ENCODE measurements at places on chromosomes 2 and 18.

DNA sequence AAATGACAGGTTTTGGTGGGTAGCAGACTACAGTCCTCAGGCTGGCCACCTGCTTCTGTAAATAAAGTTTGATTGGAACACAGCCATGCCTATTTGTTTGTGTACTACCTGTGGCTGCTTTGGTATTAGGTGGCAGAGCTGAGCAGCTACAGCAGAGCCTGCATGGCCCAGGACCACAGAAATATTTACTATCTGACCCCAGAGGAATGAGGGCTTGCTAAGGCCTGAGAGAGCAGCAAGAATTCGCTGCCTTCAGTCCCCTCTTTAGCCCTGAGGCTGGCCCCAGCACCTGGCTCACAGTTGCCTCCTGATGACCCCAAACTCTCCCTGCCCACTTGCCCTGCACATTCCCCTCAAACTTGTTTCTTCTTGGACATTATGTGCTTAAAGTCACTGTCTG lies 32.5 kb downstream of the POLR1A start:
- DNase-seq, result no peak

DNA sequence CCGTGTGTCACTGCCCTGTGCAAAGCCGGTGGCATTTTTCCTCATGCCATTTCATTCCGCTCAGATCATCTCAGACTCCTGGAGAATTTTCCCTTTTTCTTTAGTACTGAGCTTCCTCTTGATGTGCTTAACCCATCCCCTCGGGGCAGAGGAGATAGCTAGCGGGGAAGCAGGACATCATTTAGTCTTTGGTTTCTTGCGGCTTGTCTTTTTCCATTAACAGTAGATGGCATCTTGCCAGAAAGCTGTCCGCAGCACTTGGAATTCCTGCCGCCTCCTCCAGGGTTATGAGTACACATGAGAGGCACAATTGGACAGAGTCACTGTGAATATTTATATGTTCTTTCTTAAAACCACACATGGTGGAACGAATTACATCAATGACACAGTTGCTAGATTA lies 226.6 kb downstream of the ALPK2 start:
- no peak for DNase-seq

GRCh38 chr2:221104361-221104811 lies 467.7 kb downstream of the EPHA4 start:
- DNase-seq, result no peak

DNA sequence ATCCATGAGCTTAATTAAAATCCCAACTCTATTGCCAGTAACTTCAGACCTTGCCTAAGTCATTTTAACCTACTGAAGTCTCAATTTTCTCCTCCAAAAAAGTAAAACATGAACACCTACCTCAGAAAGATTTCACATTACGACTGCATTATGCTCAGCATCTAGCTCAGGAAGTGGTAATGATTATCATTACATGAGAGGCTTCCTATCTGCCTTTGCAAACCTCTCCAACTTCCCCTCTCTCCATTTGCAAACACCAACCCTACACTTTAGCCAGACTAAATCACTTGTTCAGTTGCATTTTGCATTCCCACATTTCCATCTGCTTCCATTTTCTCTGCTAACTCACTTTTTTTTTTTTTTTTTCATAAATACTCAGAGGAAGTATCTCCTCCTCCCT lies 6.8 kb downstream of the SLC38A11 start:
- no peak for DNase-seq

DNA sequence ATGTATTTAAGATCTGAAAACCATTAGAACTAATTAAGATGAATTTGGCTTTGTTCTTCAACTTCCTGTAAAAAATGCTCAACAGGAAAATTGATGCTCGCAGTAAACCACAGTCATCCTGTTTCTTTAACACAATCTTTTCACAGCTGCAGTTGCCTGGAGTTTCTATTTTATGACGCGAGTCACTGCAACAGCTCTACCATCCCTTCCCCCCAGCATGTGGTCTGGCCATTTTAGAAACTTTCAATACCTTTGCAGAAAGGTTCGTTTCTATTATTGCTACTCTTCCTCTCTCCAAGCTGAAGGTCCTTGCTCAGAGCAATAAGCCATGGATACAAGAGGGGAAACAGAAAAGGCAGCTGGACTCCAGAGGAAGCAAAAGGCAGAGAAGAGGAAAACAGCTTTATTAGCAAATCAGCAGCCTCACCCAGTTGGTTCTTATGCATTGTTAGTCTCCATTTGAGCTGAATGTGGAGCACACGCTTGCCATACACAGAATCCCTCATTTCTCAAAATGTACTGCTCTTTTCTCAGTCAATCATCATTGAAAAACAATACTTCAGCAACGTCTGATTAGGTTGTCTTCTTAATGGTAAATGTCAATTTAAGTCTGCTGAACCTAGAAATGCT lies 3.9 kb downstream of the WIPF1 start:
- DNase-seq, result peak; percentile 48

DNA sequence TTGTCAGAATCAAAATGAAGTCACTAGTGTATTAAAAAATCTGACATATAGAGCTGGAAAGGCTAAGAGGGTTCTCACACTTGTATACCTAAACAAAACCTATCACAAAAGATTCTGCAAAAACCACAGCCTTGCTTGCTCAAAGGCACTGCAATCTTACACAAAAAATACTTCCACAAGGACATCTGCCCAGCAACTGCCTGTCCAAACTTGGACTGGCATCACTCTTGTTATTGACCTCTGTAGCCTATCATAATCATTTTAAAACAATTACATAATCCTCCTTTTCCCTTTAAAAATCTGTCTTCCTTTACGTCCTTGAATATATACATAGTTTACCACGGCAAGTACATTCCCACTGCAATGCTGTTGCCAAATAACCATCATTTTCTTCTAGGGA lies 19.9 kb downstream of the CHMP3 start:
- no peak for DNase-seq

- no peak for DNase-seq
These were observed 226.0 kb upstream of the ITGA4 start for GRCh38 chr2:181231151-181231550.

GRCh38 chr2:190807886-190808285 lies 72.7 kb upstream of the GLS start:
- no peak for DNase-seq

- DNase-seq, result no peak
These were observed 972 bp downstream of the RSAD2 start for GRCh38 chr2:6878549-6878948.

DNA sequence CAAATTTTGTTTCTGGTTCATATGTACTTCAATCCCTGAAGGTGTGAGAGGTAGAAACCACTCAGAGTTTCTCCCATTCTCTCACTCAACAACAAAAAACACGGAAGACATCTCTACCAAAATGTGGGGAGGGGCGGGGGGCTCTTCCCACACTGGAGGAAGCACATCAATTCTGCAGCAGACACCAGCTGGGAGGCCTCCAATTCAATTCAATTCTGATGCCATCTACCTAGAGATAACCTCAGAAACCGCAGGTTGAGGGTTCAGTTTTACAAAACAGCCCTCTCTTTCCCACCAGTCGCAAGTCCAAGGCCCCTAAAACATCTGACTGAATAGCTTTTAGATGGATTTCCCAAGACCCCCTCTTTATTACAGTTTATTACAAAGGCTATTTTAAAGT lies 7.0 kb upstream of the MCFD2 start:
- DNase-seq, result no peak

DNA sequence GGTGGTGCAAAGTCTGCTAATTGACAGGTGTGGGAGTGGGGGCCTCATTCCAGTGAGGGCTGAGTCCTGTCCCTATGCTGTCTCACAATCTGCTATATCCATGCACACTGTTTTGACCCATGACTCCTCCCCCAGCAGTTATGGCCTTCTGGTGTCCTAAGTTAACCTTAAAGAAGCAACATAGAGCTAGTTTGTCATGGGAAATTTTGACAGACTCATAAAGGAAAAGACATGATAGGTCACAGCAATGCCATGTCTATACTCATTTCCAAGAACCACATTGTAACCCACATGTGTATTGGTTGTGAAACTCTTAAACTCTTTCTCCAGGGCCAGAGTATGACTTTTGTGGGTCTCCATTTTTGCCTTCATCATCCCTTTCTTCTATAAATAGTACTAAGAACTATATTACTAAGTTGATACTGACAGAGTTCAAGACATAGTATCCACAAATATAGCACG lies 78.2 kb upstream of the SLC1A4 start:
- no peak for DNase-seq

DNA sequence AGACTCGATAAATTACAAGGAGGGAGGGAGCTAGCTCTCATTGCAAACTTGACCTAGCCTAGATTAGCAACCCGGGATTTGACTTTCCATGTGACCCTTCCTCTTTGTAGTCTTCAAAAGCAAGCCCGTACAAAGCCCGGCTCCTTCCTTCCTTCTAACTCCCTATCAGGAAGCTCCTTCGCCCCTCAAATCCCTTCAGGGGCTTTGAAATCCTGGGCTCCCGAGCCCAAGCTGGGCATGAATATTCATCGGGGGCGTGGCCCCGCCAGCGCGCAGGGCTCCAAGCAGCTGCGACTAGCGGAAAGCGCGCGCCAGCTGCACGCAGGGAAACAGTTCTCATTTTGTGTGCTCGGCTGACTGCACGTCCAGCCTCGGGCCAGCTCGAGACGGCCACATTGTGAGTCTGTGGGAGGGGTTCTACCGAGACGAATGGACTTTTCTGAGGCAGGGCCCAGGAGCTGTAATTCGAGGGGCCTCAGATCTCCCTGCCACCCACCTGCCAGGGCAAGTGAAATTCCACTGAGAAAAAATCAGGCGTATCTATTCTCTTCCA lies 84.0 kb upstream of the PELI1 start:
- DNase-seq, result peak; percentile 75

DNA sequence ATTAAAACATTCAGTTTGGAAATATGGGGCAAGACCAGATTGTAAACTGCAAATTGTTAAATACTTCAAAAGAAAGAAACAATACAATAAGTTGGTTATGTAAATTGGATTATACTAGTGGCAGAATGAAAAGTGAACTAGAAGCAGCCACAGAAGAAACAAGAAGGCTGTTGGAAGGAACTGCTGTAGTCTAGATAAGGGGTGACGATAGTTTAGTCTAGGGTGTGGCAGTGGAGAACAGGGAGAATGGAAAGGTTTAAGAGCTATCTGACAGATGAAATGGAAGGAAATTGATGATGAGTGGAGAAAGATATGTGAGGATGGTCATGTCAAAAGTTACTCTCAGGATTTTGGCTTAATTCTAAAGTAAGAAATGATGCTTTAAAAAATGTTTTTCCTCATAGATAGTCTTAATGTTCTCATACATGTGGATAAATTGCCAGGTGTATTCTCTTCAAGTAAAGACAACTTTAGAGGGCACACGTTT lies 179.7 kb downstream of the GPD2 start:
- no peak for DNase-seq

- no peak for DNase-seq
These were observed 28.7 kb upstream of the HNMT start for GRCh38 chr2:137935591-137935990.

DNA sequence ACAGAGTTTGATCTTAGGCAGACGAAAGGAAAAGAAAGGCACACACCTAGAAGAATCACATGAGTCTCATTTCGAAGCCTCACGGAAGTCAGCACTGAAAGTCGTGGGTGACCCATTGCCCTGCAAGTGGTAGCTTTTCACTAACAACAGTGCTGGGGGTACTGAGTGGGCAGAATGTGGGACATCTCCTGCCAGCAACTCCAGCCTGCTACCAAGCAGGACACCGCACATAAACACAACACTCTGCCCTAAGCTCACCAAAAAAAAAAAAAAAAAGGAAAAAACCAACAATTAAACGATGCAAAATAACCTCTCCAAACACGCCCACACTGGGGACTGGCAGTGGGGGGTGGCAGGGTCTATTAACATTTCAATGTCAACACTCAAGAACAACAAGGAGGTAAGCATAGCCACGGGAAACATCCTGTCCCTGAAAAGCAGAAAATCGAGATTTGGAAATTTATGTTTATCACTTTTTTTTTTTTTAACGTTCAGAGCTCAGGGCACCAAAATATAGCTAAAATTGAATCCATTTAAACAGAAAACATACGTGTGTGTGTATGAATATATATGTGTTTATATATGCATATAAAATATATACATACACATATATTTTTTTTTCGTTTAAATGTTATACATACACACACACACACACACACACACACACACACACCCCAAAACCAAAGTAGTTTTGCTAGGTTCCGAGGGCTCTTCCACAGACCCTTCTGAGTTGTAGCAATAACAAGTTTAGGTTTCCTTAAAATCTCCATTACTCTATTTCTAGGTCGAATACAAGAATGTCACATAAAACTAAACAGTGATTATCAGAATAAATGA lies 2.2 kb downstream of the INO80D start:
- DNase-seq, result no peak

GRCh38 chr2:157785866-157786662 lies 90.1 kb downstream of the ACVR1 start:
- DNase-seq, result no peak

GRCh38 chr18:24103320-24104021 lies 35.4 kb upstream of the CABYR start:
- no peak for DNase-seq

DNA sequence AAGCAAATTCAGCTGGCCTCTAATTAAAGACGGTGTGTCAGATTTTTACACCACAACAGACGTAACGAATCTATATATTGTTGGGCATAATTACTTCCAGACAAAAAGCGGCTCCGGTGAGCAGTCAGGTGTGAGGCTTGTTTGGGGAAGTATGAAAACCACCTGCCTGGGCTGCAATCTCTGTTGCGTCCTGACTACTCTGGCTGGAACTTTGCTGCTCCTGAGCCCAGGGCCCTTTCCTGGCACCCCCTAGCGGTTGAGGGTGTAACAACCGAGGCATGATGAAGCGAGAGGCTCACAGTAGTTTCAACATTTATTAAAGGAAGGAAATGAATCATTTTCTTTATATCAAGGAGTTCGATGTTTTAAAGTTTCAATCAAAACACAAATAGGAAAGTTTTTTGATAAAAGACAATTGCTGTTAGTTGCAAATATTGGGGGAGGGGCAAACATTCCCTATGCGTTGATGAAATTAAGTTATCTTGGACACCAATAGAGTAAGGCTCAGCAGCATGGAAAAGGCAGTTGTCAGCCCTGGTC lies 10.6 kb upstream of the ITGB6 start:
- peak; percentile 56 for DNase-seq

DNA sequence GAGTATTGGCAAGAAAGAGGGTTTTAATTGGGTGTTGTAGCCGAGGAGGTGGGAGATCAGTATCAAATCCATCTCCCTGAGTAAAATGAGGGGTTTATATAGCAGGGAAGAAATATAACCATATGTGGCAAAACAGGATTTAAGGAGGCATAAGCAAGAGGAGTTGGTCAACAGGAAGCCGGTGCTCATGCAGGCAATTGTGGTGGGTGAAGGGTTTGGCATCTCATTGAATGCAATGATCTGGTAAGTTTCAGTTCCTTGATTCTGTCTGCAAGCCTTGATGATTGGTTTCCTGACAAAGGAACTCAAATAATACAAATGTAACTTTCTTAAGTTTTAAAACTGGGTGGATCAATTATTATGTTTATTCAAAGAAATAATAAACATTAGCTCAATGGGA lies 564.4 kb upstream of the LINC00305 start:
- no peak for DNase-seq

- DNase-seq, result no peak
These were observed 178.9 kb upstream of the NABP1 start for GRCh38 chr2:191499050-191499449.

Measured in NCI-H1436 (cell line).